Activated CD4-positive, alpha-beta T cell treated with anti-CD3 and anti-CD28 coated beads, Interleukin-2, amount 50 U/mL, for 1 hour (primary cell): ENCODE measurements at places on chromosomes 16 and 17.

DNA sequence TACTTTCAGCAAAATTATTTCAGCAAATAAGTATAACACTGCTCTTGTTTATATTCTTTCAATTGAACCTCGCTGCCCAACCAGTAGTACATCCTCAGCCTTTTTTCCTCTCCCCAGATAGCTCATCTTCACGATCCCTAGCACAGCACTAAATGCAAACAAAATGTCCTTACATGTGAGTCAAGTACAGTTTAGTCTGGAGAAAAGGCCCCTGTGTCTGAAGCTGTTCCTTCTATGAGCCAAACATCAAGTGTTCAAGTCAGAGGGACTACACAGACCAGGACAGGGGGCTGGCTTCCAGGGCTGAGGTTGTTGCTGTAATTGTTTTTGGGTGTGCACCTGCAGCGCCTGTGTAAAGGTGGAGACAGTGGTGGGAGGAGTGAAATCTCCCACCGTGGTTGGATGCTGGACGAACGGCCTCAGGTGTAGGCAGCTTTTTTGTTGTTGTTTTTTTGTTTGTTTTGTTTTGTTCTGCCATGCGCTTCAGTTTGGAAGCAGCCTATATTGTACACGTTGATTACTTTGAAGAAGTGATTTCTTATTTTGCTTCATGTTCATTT is 147.1 kb downstream of the PRKCA start:
- DNase-seq = no peak

DNA sequence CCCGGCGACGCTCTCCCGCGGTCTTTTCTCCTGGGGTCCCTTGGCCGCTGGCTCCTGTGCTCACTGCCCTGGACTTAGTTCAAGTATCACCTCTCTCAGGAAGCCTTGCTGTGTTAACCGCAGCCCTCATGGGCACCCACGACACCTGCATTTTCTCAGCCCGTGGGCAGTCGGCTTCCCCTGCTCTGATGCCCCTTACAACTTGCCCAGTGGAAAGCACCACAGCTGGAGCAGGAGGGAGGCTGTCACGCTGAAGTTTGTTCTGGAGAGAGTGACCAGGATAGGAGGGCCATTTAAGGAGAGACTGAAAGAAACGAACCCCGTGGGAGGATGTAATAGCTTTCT is 395 bp downstream of the STXBP4 start:
- DNase-seq = no peak

DNA sequence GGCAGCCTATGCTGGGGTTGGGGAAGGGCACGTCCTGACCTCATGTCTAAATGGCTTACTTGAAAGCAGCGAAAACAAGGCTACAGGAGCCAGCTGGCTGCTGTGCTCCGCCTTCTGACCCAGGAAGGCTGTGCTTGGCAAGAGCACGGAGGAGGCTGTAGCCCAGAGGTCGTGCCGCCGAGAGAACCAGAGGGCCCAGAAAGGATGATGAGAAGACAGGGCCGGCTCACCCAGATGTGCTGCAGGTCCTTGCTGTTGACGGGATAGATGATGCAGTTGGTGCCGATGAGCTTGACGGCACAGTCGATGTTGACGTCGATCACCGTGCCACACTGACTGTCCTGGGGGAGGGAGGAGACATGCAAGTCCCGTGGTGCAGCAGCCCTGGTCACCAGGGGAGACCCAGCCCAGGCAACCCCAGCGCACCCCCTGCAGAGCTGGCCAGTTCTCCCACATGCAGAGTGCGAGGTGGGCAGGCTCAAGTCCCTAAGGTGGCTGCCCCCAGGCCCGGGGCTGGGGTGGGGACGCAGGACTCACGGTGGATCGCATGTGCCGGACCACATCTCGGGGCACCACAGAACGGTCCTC is 20.7 kb downstream of the SPHK1 start:
- DNase-seq = no peak

GRCh38 chr17:61317779-61318178 is 81.9 kb upstream of the TBX2 start:
- no peak for DNase-seq

- DNase-seq = no peak
These were observed 2.7 kb downstream of the CNTNAP1 start for GRCh38 chr17:42684929-42685556.

- DNase-seq = no peak
These were observed 741 bp upstream of the GRB2 start for GRCh38 chr17:75406222-75406615.

DNA sequence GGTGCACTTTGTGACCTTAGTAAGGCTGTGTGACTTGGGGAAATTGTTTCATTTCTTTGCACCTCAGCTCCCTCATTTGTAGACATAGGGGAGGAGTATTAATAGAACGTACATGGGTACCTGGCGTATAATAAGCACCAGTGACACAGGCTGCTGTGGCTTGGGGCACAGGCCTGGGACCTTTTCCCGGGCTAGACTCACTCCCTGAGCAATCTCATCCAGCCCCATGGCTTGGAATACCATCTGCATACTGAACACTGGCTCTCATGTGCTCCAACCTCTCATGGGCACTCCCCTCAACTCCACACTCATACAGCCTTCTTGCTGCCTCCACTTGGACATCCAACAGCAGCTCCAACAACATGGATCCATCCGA is 41.0 kb upstream of the MRPS23 start:
- DNase-seq = no peak

- no peak for DNase-seq
These were observed 6.4 kb upstream of the LGALS9 start for GRCh38 chr17:27624539-27624938.

DNA sequence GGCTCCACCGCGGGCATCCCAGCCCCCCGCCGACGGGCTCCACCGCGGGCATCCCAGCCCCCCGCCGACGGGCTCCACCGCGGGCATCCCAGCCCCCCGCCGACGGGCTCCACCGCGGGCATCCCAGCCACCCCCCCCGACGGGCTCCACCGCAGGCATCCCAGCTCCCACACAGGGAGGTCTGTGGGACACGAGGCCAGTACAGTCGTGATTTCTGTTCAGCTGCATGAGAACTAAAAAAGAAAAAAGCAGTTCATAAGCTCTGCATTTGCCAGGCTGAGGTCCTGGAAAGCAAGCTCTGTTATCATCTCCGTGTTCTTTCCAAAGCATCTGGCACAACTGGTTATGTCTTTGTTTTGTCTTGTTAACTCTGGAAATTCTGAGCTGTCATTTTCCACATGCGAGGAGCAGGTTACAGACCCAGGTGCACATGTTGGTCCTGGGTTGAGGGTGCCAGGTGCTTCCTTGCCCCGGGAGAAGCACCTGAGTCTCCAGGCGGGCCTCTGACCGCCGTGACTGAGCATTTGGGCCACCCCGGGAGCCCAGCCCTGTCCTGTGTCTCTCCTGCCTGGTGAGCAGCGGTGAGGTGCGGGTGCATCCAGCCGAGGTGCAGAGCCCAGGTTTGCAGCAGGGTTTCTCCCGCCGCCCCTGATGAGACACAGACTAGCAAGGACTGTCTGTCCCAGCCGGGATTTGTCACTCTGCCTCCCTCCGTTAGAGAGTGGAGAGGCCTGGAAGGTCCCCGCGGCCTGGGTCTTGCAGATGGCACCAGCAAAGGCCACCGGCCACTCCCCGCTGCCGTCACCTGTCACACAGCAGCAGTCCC is 9.9 kb upstream of the WFIKKN1 start:
- no peak for DNase-seq

GRCh38 chr17:78458736-78459335 is 80.4 kb downstream of the PGS1 start:
- no peak for DNase-seq

GRCh38 chr17:63423251-63423950 is 22.7 kb downstream of the CYB561 start:
- DNase-seq = no peak

DNA sequence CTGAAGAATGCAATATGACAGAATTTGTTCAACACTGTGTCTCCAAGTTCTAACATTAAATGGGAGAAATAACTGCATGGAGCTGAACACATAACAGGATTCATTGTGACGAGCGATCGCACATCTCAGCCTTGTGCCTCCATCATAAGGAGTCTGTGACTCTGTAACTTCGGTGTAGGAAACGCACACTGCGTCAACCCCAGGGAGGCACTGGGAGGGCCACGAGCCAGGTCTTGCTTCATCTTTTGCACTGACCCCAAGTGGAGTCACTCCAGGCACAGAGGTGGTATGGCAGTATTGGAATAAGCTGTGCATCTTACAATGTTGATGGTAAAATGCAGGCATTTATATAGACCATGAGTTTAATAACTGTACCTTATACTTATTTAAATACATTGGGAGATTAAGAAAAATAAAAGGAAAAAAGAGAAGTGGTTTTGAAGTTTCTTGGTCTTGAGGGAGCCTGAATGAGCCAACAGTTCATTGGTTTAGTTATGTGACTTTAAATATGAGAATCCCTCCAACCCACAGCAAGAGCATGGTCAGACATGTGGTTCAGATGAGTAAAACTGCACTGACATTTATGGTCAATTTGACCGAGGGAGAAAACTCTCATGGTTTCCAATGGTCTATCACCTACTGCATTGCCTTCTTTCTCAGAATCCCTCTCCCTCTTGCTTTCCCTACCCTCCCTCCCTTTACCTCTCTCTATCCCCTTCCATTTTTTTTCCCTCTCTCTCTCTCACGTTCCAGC is 5.7 kb upstream of the PMP22 start:
- no peak for DNase-seq

- DNase-seq = peak; percentile 15
These were observed 330.0 kb upstream of the PMFBP1 start for GRCh38 chr16:72501739-72502593.

DNA sequence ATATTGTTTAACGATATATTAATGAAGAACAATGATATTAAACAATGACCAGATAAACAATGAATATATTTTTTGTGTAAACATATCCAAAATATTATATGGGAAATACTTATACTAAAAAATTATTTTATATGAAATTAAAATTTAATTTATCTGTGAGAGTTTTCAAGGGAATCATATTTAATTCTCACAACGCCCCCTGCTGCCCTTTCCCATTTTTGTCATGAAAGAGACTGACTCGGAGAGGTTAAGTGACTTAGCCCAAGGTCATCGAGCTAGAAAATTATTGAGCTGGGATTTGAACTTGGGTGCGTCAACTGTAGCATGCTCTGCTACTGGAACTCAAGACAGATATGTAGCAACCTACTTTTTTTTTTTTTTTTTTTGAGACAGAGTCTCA is 7.2 kb upstream of the MYCBPAP start:
- DNase-seq = peak; percentile 30

DNA sequence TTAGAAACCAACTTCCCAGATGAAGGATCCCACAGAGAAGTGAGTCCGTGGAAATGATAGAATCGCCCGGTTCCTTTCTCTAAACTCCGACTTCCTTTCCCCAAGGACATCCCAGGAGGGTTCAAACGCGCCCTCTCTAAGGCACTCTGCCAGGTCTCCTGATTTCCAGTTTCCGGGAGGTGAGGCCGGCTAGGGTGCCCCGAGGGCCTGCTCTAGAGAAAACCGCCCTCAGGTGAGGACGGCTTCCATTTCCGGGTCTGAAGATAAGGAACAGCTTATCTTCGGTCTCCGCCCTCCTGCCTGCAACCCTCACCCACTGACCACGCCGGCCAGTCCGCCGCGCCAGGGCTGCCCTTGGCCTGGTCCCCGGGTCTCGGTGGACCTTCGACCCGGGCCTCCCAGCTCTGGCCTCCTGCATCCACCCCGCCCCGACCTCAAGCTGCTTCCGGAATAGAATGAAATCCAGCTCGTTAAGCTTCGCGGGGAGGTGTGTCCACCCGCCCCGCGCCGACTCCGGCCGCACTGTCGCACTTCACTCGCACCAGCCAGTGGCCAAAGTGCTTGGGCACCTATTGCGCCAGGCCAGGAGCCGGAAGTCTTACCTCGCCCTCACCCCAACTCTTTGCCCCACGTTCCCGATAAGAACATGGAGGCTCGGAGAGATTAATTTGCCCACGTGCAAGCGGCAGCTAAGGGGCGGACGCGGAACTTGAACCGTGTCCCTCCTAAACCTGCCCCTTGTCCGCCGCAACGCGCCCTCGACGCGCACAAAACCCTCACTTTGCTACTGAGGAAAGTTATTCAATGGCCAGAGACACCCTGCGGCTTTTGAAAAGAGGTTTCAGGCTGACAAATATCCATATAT is 836 bp upstream of the MMP15 start:
- DNase-seq = no peak

GRCh38 chr16:59188029-59188428 is 453.9 kb upstream of the GOT2 start:
- DNase-seq = no peak

- DNase-seq = no peak
These were observed 88.2 kb downstream of the WDR59 start for GRCh38 chr16:74896389-74897370.

- DNase-seq = no peak
These were observed 3.8 kb downstream of the PLD2 start for GRCh38 chr17:4810696-4811290.

DNA sequence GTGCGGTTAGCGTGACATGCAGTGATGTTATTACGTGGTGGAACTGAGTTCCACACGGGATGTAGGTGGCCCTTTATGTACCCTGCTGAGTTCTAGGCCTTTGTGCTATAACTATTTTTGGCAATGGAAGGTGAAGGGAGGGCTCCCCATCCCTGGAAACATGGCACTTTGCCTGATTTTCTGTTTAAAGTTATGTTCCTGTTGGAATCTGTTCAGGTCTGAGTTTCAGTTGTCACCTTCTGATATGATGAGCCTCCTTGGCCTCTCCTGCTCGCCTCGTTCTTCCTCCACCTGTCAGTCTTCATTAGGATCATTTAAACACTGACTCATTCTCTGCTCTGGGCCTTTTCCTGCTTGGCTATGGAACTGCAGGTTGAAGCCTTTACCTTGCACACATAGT is 200.6 kb downstream of the FTO start:
- DNase-seq = no peak

DNA sequence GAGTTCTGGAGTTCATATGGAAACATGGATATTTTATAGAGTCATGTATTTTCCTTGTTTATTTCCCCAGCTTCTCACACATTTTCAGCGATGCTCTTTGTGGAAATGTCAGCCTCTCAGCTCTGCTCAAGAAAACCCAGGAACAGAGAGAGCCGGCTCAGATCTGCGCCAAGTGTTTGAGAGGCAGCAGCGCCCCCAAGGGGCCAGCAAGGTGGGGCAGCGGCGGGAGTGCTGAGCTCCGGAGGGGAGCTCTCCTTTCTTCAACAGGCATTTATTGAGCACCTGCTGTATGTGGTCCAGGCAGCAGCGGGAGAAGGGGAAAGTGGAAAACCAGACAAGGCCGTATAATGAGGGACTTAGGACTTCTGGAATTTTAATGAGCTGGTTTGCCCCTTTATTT is 421.1 kb upstream of the C16orf82 start:
- DNase-seq = peak; percentile 9

DNA sequence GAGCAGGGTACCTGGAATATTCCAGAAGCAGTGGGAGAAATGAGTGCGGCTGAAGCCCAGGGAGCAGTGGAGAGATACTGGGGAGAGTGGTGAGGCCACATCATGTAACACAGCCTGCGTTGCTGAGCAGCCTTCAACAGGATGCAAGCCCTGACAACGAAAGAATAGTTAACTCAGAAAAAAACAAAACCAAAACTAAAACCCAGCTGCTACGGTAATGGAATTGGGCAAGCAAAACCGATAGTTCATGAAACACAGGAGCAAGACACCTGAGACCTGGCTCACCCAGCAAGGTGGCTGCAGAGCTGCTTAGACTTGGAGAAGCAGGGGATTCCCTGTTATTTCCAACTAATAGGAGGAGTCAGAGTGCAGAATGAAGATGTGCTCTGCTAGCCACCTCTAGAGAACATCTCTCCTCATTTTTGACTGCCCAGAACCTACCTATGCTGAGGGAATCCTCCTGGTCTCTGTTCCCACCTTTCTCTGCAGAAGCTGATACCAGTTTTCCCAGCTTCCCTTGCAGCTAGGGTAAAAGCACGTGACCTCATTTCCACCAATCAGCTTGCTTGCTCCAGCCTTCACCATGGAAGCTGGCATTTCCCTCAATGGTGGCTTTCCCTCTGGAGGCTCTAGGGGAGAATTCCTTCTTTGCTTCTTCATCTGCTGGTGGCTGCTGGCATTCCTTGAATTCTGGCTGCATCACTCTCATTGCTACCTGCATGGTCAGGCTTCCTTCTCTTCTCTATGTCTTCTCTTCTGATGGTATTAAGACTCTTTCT is 59.4 kb upstream of the XYLT1 start:
- peak; percentile 3 for DNase-seq
